NCI-H187 treated with DMSO at 0.1 percent for 48 hours (cell line): ENCODE measurements at places on chromosomes 6 and 20.

- DNase-seq, result no peak
Observed at GRCh38 chr6:50822078-50822476, 3.4 kb downstream of the TFAP2B start.

GRCh38 chr6:34325633-34326032 lies 66.8 kb downstream of the NUDT3 start:
- no peak for DNase-seq

DNA sequence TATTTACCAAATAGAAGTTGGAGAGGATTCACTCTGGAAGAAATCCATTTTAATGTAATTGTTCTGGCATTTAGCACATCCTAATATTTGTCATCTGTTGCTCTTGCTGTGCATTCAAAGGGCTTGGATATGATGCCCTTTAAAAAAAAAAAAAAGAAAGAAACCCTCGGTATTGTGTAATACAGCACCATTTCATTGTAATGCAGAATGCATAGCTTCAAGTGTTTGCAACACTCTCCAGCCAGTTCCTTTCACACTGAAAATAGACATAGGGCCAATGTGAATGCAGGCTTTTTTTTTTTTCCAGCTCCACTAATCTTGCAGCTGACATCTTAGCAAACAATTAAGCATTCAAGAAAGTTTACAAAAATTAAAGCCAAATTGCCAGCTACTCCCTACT lies 197.4 kb upstream of the POU3F2 start:
- DNase-seq, result no peak

DNA sequence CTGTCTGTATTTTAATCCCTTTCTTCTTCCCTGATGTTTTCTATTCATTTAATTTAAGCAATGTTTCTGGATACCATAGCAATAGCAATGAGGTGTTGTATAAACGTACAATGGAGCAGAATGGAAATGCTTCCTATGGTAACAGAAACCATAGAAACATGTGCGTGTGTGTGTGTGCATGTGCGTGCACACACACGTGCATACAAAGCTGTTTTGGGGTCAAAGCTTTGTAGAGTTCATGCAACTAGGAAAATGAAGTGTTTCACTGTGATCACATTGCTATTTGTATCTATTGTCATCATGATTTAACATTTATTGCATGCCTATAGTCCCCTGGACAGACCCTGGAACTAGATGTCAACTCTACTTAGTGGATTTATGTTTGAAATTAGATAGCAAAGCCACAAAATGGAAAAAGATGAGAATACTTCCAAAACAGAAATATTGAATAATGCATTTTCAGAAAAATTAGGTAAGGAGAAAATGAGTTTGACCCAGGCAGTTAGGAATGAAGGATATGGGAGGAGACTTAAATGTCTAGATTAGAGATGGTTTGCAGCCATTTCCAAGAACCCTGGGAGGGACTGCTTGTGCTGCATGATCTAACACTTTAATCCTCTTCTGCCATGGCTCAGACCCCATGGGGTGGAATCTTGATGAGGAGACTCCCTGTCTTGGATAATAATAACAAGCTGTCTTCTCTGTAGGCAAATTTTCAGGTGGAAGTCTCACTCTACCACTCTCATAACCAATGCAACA lies 124.4 kb downstream of the TRMT11 start:
- DNase-seq, result no peak

- DNase-seq, result no peak
Observed at GRCh38 chr6:168179133-168179532, 100.1 kb upstream of the FRMD1 start.
